ENCODE measurements at places on chromosomes 6 and 20.

GRCh38 chr20:8709627-8710026 lies 359.3 kb upstream of the PLCB4 start:
- no peak for DNase-seq

- no peak for DNase-seq
Observed at GRCh38 chr6:24353861-24354260, 4.0 kb downstream of the DCDC2 start.

GRCh38 chr20:38877483-38877882 lies 48.7 kb upstream of the FAM83D start:
- no peak for DNase-seq

- no peak for DNase-seq
Observed at GRCh38 chr6:48744948-48745347, 634.0 kb upstream of the PTCHD4 start.

DNA sequence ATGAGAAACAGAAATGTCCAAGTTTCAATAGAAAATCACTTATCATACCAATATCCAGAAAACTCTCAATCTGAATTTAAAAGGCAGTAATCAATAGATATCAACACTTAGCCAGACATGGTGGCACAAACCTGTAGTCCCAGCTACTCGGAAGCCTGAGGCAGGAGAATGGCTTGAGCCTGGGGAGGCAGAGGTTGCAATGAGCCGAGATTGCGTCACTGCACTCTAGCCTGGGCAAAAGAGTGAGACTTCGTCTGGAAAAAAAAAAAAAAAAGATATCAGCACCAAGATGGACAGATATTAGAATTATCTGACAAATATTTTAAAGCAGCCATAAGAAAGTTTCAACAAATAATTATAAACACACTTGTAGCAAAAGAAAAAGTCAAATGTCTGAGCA lies 47.0 kb downstream of the TCP11 start:
- no peak for DNase-seq

DNA sequence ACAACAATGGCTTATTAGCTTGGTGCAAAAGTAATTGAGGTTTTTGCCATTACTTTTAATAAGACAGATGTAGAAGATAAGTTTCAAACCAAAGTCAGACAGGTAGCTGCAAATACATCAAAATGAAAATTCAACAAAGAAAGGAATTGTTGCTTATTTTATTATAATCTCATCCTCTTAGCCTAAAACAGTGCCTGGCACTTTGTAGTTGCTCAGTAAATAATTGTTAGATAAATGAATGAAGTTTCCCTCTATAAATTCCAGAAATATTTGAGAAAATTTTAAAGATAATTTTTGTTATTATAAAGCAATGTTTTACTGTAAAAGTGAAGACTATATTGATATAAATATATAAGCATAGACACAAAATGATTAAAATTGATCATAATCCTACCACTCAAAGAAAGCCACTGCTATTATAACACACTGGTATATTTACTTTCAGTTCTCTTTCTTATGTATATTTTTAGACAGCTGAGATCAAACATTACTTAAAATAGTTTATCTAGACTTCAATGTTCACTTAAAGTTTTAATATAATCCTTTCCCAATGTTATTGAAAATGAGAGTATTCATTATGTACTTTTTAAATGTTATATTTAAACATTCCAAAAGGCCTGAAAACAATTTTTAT lies 42.5 kb downstream of the SESN1 start:
- no peak for DNase-seq

GRCh38 chr6:25404693-25405169 lies 125.6 kb downstream of the CARMIL1 start:
- DNase-seq, result no peak

- DNase-seq, result peak; percentile 7
Observed at GRCh38 chr6:116444092-116444491, 17.1 kb upstream of the CALHM6 start.

DNA sequence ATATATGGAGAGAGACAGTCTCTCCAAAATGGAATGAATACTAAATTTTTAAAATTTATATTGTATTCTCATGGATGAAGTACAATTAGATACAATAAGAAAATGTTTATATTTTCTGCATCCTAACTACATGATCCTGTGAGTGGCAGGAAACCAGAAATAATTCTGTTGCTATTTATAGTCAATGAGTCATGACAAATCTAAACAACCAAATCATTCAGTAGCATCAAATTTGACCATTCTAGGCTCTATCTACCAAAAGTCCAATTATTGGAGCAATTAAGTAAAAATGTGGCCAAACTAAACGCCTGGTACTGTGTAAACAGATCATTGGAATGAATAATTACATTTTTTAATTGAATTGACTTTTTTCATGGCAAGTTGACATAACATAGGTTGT lies 959.8 kb downstream of the EPHA7 start:
- DNase-seq, result no peak

- DNase-seq, result no peak
Observed at GRCh38 chr20:10466855-10467254, 31.8 kb downstream of the SLX4IP start.

- no peak for DNase-seq
Observed at GRCh38 chr6:71556141-71556540, 267.5 kb downstream of the OGFRL1 start.

Measured in HCT116 (cell line).